ENCODE measurements at places on chromosomes 5 and 9.

DNA sequence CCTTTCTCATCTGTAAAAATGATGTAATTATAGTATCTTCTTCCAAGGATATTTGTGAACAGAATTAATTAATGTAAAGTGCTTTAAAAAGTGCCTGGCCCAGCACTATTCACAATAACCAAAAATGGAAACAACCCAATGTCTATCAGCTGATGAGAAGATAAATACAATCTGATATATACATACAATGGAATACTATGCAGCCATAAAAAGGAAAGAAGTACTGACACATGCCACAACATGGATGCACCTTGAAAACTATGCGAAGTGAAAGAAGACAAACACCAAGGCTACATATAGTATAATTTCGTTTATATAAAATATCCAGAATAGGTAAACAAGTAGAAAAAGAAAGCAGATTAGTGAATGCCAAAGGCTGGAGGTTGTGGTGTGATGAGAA lies 24.1 kb downstream of the DPYSL3 start:
- no peak for DNase-seq

DNA sequence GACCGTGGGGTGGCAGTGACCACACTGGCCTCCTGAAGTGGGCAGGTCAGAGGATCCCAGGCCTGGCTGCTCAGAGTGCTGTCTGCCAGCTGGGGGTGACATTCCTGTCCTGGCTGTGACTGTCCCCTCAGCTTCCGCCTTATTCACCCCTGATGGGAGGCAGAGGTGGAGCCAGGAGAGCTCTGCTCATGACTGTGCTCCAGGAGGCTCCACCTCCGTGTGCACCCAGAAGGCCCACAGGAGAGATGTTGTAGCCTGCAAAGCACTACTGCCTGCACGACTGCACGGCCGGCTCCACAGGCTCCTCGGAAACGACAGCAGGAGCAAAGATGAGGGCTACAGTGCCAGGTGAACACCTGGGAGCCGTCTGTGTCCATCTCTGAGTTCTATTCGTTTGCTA lies 60.9 kb downstream of the ROPN1L start:
- no peak for DNase-seq

DNA sequence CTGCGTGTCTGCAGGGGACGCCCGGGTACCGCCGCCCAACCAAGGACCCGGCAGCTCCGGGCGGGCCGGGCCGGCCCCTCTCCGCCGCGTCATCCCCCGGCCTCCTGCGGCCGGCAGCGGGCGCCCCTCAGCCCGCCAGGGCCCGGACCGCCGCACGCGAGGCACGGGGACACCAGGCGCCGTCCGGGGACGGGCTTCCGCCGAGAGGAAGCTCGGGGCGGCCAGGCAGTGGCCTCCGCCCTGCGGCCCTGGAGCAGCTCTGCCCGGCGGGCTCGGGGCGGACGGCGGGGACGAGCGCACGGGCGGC lies 373 bp downstream of the FBXW5 start:
- no peak for DNase-seq

DNA sequence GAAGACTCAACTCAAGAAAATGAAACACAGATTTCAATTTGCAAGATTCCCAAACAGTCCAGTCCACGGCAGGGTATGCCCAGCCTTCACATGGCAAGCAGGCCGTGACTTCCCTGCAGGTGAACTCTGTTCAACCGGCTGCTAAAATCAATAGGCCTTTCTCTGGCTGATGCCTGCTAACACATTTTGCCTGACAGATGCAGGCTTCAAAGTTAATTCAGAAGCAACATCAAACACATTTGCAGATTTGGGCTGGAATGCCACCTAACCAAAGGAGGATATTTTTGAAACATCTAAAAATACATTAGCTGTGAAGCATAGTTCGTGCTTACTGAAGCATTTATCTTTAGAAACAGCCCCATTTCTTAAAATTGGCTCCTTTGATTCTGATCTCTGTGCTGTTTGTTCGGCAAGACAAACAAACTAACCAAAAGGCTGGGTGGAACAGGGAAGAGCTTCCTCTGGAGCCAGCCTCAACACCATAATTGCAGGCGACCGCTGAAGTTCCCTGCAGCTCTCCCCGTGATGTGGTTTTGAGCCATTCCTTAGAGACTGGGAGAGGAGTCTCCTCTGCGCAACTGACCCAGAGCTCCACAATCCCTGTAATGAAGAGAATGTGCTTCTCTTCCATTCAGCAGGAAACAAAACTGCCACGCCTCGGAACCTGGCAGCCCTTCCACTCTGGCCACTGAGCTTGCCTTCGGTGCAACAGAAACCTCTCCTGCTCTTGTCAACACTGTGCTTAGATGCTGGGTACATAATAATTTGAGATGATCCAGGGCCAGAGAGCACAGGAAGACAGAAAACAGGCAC lies 126.5 kb downstream of the MYO10 start:
- DNase-seq = no peak

DNA sequence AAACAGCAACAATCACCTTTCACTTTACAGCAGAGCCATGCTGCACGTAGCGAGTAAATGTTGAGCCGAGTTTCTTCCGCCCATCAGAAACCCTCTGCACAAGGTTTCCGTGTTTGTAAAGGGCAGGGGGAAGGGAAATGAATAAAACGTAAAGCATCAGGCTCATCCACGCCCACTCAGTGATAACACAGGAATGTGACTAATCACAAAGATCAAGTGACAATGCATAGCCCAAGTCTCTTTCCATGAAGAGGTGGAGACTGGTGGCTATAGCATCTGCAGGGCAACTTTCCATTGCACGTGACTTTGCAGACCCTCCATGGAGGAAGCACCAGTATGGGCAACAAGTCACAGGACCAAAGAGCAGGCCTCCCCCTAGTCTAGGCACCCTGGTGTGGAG lies 56.6 kb downstream of the CAMSAP1 start:
- no peak for DNase-seq

DNA sequence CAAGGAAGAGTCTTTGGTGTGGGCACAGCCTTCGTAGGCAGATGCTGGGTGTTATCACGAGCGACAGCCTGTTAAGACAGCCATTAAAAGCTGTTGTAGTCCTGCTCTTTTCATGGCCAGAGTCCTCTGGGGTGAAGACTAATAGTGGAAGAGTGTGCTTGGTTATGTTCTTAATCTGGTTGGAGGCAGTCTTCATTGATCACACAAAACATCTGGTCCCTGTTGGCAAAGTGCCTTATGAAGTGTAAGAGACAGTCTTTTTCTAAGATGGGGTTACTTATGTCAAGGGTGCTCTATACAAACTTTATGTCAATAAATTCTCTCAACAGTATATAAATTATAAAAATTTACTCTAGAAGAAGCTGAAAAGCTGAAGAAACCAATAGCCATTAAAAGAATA lies 280.4 kb downstream of the CAAP1 start:
- DNase-seq = no peak

- DNase-seq = peak; percentile 44
These were observed 1.2 kb downstream of the MIER3 start for GRCh38 chr5:56950626-56951125.

- no peak for DNase-seq
These were observed 44.6 kb downstream of the CPEB4 start for GRCh38 chr5:173932695-173933139.

GRCh38 chr5:6403416-6403815 lies 25.1 kb upstream of the MED10 start:
- no peak for DNase-seq

DNA sequence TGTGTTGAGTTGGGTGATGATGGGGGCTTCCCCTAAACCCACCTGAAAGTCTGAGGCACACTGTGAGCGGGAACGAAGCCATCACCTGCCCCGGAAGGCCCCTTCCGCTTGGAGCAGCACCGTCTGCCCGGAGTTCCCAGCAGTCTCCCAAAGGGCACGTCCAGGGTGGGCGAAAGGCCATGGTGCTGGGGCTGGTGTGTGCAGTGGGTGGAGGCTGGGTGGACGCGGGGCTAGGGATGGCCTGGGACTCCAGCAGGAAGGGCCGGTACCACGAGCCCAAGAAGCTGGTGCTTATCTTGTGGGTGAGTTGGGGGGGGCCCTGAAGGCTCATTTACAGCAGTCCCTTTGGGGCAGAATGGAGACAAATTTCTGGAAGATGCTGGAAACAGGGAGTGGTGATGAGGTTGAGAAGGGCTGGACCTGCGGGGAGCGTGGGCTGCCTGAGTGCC lies 4.6 kb downstream of the FLT4 start:
- DNase-seq = no peak

All from CD4-positive, alpha-beta T cell treated with Interleukin-1 beta for 1 hour (primary cell).